ENCODE measurements at places on chromosomes 1 and 21.

DNA sequence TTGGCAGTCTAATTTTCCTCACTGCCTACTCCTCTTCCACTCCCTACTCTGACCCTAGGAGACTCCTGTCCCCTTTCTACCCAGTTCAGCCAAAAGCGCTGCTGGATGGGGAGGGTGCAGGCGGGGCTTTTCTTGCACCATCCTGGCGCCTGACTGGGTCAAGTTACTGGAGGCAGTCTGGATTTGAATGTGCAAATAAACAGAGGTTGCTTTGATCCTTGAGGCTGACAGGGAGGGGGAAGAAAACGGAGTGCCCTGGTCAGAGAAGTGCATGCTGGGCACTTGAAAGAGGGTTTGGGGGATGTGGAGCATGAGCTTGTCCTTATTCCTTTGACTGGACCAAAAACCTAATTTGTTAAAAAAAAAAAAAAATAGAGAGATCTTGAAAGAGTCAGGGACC lies 76.8 kb upstream of the SOX13 start:
- no peak for DNase-seq

DNA sequence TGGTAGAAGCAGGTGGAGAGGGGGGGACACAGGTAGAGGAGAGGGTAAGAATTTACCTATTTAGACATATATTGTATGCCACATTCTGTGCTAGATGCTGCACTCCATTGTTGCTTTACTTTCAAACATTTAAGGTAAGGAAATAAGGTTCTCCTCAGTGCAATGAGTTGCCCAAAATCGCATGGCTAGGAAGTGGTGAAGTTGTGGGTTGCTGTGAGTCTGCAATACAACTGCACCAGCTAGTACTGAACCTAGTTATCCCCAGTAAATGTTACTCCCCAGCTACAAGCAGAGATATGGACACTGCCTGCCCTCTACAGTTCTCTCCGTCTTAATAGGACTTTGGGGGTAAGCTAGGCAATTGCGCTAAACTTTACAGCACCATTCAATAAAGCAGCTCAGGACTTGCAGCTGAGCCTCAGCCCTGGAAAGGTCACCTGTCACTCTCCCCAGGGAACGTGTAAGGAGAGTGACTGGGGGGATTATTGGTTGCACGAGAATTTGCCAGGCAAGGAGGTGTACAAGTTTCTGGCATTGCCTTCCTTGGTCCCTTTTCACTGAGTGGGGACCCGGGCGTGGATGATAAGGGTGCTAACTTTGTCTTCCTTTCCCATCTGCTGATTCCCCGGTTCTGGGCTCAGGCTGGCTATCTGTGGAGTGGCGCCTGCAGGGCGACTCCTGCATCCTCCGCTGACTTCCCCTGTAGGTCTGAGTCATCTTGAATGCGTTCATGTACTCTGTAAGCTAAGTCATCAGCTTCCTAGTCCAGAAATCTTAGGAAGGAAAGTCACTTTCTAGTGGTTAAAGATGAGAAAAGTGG lies 71.3 kb upstream of the CNTN2 start:
- DNase-seq, result peak; percentile 62

GRCh38 chr1:94894630-94895029 lies 32.3 kb downstream of the CNN3 start:
- DNase-seq, result no peak

GRCh38 chr1:226864311-226864710 lies 6.1 kb upstream of the PSEN2 start:
- no peak for DNase-seq

- peak; percentile 8 for DNase-seq
Observed at GRCh38 chr1:204448344-204448964, 36.8 kb upstream of the PPP1R15B start.

DNA sequence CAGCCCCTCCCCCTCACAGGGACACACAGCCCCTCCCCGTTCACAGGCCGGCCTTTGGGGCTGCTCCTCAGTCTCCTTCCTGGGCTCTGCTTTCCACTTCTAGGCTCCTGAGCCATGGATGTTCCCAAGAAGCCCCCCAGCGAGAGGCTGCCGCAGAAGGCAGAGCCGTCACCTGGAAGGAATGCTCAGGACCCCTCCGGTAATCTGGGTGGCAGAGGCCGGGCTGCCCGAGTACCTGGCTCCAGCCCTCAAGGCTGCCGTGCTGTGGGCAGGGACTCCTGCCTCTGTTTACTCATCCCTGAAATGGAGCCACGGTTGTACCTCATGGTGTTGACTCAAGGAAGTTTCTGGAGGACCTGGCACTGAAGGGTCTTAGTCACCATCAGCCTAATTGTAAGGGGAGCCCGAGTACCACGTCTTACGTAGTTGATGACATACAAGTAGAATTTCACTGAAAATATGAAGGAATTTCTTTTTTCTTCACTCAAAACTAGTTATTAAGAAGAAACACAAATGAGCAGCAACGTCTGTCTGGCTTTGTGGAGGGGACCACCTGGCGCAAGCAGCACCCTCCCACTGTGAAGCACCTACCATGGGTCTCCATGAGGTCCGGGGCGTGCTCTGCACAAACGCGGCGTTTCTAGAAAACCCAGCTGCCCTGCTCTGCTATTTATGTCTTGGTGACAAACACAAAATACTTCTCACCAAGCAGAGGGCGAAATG lies 33.7 kb downstream of the PRDM15 start:
- no peak for DNase-seq

GRCh38 chr1:175978476-175978875 lies 228.6 kb downstream of the COP1 start:
- DNase-seq, result peak; percentile 9

DNA sequence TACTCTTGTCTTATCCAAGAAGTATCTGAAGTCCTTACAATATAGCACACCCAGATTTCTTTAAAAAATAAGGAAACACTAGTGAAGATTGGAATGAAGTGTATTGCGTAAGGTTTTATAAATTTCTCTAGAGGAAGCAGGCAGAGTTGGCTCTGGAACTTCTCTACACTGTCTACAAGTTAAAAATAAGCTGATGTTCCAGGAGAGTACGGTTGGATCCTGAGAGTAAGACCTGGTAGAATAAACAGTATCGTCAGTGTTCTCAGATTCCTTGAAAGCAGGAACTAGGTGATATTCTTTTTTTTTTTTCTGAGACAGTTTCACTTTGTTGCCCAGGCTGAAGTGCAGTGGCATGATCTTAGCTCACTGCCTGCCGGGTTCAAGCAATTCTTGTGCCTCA lies 107.9 kb downstream of the USP25 start:
- DNase-seq, result peak; percentile 35

- DNase-seq, result no peak
Observed at GRCh38 chr1:199261328-199261727, 622.5 kb downstream of the PTPRC start.

Measured in fibroblast of skin of scalp (primary cell).